SHP77 (cell line): ENCODE measurements at places on chromosomes 6 and 20.

GRCh38 chr6:30787954-30788353 lies 43.6 kb upstream of the IER3 start:
- DNase-seq, result no peak

DNA sequence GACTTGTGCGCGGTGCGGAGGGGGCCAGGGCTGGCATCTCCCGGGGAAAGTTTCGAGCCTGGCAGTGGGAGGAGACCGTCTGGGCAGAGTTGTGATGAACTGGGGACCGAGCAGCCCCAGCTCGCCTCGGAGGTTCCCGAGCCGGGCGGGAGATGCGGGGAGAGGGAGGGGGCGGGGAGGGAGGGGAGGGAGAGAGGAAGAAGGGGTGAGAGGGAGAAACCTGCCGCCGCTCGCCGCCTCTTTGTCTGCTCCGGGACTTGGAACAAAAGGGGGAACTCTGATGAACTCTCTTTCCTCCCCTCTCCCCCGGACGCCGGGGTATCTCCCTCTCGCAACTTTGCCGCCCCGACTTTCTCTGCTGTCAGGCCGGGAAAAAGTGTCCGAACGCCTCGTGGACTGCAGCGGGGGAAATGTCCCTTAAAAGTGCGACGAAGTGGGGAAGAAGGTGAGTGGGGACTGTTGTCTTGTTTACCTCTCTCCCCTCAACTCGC lies 72.7 kb downstream of the SOX4 start:
- DNase-seq, result no peak

- no peak for DNase-seq
Observed at GRCh38 chr6:9399916-9400315, 964.6 kb upstream of the SLC35B3 start.

DNA sequence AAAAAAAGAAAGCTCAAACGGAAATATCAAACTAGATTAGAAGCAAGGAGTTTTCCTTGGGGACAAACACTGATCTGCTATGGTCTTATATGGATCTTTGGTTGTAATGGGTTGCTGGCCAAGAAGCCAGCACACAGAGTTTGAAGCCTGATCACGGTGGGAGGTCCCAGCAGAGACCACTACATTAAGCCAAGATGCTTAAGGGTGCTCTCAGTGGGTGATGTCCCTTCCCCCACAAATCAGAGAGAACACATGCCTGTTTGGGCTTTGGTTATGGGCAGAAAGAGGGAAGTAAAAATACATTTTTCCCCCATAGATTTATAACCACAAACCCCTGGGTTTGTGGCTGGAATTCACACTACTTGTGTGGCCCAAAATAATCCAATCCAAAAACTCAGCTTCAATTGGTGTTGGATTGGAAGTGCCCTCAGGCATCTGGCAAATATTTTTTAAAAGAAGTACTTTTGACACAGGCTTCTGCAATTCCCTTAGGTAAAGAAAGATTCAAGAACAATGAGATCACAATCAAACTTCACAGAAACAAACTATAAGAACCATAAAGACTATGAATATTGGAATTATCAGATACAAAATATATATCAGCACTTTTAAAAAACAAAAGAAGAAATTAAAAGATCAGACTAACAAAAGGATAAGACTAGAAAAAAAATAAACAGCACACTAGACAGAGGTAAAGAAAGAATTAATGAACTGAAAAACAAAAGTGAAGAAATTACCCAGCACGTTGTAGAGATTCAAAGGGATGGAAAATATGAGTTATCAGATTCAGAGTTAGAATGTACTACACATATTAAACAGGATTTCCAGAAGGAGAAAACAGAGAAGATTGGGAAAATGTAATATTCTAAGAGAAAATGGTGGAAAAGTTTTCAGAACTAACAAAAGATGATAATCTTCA lies 44.7 kb downstream of the ESF1 start:
- DNase-seq, result no peak

DNA sequence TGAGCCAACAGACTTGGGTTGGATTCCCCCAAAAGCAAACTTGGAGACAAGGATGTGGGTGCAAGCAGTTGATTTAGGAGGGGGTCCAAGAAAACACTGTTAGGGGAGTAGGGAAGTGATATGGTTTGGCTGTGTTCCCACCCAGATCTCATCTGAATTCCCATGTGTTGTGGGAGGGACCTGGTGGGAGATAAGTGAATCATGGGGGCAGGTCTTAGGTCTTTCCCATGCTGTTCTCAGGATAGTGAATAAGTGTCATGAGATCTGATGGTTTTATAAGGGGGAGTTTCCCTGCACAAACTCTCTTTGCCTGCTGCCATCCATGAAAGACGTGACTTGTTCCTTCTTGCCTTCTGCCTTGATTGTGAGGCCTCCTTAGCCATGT lies 542.6 kb downstream of the DHX35 start:
- no peak for DNase-seq

GRCh38 chr6:4971851-4972250 lies 32.0 kb downstream of the RPP40 start:
- no peak for DNase-seq
